Naive thymus-derived CD8-positive, alpha-beta T cell (primary cell): ENCODE measurements at places on chromosomes 7 and 10.

DNA sequence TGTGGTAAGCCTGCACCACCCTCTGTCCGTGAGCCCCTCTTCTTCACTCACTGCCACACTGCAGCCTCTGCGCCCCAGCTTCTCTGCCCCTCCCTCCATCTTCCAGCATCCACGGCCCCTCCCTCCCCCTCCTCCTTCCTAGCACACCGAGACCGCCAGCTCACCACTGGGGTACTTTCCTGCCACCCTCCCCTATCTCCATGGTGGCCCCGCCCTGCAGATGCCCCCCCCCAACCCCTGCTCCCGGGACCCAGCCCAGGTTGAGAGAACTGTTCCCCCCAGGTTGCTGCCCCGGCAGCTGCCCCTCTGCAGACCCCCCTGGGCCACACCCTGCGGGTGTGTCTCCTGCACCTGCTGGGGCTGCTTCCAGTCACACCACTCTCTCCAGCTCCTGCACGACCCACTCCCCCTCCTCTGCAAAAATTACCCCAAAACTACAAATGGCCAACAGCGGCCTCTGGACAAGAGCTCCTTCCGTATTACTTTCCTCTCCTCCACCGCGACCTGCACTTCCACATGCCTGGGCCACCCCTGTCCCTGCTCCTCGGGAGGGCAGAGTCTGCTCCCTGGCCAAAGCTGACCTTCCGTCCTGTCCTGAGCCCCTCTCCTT lies 209.2 kb upstream of the PPP2R2D start:
- DNase-seq: no peak

- no peak for DNase-seq
Measured at GRCh38 chr10:79241990-79242619, 105.2 kb upstream of the PPIF start.

DNA sequence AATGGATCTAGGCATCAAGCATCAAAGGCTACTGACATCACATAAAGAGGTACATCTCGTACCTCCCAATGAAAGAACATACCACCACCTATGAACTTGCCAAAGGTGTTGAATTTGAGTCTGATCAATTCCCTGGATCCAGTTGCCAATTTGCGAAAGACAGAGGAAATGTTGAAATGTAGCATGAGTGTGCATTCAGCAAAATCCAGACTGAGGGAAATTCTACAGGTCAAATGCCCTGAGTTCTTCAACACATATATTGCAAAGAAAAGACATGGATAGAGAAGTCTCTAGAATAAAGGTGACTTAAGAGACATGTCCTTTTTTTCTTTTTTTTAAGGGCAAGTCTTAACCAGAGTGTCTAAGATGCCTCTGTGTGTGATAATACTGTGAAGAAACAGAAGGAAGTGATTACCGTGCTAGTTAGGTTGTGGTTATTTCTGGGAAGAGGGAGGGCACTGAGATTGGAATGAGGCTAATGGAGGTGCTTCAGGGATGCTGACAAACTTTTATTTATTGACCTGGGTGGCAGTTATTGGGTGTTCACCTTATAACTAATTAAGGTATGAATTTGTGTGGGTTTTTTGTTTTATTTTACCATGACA lies 128.7 kb downstream of the SAMD9 start:
- no peak for DNase-seq

- no peak for DNase-seq
Measured at GRCh38 chr7:40542982-40543741, 408.4 kb downstream of the SUGCT start.

DNA sequence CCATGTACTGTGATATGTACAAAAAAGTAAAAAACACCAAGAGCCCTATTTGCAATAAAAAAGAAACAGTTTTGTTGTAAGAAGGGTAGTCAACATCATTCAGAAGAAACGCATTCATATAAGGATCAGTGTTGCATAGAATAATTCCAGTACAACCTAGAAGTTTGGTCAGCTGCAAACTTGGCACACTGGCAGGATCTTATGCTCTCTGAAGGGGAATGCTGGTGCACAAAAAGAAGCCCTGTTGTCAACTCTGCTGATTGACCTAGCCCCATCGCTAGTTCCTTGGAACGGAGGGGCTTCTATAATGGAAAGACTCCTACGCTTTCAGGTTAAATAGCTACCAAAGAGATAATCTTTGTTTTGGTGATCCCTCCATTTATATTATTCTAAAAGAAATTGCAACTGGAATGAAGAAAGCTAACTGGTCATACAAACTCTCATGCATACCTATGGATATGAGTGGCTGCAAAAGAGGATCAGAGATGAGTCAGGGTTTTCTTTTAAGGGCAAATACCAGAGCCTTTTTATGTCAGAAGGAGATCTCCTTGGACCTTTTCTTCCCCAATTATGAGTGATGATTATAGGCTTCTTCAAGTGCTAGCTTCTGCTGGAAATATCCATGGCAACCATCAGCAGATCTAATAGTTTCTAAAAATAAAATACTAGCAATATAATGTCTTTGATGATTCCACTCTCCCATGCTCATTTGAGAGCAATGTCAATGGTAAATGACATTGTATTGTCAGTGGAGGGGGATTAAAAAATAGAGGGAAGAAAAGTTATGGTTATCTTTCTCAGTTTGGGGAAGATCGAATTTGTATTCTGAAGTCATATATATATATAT lies 312.4 kb upstream of the CACNA2D1 start:
- no peak for DNase-seq

DNA sequence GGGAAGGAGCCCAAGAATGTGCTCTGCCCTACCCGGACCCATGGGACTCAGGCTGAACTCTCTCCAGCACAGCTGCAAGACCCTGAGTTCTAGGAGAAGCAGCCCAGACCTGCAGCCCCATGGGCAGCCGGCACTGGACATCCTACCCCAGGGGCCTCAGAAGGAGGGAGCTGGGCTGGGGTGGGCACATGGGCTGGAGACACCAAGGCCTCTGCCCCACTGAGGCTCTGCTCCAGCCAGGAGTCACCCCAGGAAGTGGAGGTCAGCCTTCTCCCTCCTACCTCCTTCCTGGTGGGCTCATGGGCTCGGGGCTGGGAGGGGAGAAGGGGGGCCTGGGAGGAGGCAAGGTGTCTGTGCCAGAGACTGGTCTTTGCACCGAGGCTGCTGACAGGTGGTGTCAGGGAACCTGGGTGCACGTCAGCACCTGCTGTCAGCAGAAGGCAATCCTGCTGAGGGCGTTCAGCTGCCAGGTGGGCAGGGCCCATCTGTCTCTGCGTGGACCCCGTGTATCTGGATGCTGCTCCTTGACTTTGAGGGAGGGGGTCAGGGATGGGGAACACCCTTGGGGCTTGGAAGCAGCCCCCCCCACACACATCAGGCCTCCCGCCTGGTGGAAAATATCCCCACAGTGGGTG lies 95.2 kb downstream of the PDGFA start:
- no peak for DNase-seq

GRCh38 chr10:133349160-133349568 lies 2.0 kb downstream of the PRAP1 start:
- DNase-seq: no peak
